ENCODE measurements at places on chromosomes 2 and 18. TPM values are rescaled to one million over a fixed set of nuclear protein-coding genes. Genes with fewer than 3 reads are reported as not detected.

Gene KANSL3
- total RNA-seq: 38.7 TPM

Gene MARCO
- 1.1 TPM for total RNA-seq

Gene ATP6V1B1
- 1.6 TPM for total RNA-seq

Gene EPAS1
- total RNA-seq: 221 TPM

Gene SCLY
- 29.1 TPM for total RNA-seq

Gene PFN4
- total RNA-seq: 0.35 TPM

Gene MYO5B
- 63.1 TPM for total RNA-seq

Gene GPR55
- 0.37 TPM for total RNA-seq

Gene CDK5R2
- 0.14 TPM for total RNA-seq

Gene MSTN
- total RNA-seq: 0.23 TPM

Gene AQP12A
- total RNA-seq: not detected

Gene PROKR1
- total RNA-seq: not detected

Gene RNF125
- total RNA-seq: 6.1 TPM

Gene STAMBP
- total RNA-seq: 49.0 TPM

Gene TIMM21
- 21.6 TPM for total RNA-seq

DNA sequence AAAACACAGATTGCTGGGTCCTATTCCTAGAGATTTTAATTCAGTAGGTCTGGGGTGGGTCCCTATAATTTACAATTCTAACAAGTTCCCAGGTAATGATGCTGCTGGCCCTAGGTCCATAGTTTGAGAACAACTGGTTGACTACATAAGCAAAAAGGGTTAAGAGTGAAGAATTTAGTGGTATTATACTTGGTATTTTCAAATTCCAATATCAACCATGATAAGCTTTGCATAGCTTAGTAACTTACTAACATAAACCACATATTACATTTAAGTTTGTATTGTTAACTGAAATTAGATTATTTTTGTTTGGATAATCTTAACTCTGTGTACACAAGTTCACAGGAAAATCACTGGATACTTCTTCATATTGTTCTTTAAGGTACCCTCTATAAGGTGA is 862.9 kb upstream of the ACVR2A start:
- DNase-seq: no peak

- DNase-seq: peak; percentile 68
Observed at GRCh38 chr2:11669454-11670291, at the start of gene NTSR2. NTSR2 (minus strand) TSS chr2:11670195; CDS start chr2:11670129, 66 bp downstream.

DNA sequence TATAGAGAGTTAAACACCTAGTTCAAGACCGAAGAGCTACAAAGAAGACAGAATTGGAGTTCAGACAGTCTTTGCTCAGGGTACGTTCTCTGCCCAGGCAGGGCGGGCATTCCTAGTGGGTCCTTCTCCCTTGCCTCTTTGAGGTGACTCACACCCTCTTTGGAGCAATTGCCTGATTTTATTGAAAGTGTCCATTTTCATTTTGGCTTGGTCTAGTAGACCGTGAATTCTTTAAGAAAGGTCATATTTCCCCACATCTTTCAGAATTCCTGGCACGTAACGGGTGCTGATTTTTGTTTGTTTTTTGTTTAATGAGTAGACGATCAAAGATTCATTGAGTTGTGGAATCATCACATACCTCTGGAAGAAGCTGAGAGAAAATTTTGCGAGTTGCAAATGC is 871.5 kb downstream of the RNF144A start:
- DNase-seq: no peak

- DNase-seq: peak; percentile 48
Observed at GRCh38 chr18:44679914-44680272, 795 bp upstream of the SETBP1 start.

GRCh38 chr18:8469544-8470130 is 139.6 kb upstream of the RAB12 start:
- DNase-seq: no peak

DNA sequence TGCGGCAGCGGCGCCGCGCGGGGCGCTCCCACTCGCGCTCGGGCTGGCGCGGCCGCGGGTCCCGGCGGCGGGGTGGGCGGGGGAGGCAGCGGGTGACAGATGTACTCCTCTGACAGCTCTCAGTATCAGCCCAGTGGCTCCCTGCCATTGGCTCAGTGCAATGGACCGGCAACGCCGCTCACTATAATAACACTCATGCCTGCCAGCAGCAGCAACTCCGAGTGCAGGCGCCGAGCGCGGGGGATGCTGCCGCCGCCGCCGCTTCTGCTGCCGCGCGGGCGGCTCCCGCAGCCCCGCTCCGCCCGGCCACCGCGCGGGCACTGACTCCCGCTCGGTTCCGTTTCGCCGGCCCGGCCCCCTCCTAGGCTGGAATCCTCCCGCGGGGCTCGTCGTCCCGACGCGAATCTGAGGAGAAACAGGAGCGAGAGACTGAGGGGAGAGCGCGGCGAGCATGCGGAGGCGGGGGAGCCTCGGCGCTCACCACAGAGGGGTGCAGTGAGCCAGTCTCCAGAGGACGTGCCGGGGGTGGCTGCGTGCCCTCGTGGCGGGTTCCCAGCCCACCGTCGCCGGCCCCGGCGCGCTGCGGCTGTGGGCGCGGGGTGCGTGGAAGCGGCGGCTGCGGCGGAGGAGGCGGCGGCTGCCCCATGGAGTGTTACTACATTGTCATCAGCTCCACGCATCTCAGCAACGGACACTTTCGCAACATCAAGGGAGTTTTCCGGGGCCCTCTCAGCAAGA is at the start of gene ZNF804A:
TSS of gene ZNF804A (plus strand) at position 214 of the 738 bp plus-strand sequence. CDS start at position 645, 431 bp downstream.
- peak; percentile 22 for DNase-seq

DNA sequence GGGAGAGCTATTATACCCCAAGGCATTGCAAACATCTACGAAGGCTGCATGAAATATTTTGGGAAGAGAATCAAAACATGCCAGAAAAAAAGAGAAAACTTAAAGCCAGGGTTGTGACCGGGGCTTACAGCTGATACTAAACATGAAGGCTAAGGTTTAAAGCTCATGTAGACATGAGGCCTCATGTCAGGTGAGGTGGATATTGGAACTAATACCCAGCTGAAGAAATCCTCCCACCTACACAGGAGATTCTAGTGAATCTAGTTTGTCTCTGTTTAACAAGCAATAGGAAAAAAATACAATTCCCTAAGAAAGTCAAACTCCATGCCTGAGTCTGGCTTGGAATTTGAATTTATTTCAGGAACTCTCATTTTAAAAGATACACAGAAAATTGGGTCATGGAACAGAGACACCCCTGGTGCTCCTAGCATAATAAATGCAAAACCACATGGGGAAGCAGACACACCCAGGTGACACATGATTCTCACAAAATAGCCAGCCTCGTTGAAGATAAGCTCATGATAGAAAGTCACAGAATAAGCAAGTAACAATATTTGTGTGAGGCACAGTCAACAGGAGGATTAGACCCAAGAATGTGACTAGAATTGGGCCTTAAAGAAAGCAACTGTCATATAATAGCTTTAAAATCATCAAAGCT is 42.2 kb downstream of the UPP2 start:
- DNase-seq: no peak

DNA sequence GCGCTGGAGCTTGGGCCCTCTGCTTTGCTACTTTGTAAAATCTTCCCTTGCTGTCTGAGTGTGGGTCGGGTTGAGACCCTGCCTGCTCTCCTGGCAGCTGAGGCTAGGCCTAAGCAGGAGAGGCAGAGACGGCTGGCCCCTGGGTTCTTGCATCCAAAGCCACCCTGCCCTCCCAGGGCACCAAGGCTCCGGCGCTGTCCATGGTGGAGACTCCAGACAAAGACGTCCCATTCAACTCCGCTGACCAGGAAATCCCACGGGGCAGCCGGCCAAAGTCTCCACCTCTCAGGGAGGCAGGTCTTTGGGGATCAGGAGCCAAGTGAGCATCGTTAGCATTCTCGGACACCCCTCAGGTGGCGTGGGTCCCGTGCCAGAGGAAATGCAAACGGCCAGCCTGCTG is 2.6 kb upstream of the PRLH start:
- DNase-seq: peak; percentile 47

DNA sequence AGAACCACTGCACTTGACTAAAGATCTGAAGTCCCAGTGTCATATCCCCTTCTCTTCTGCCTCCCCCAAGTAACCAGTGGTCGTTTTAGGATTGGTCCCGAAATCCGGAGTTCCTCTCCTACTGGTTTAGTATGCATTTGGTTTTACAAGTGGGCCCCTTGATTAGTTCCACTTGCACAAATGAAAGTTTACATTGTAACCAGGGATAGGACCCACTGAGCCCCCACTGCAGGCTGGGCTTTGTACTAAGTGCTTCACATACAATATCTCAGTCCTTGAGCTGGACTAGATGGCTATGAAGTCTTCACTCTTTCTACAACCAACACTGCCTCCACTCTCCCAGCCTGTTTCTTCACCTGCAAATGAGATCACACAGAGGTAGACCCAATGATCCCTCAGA is 50.4 kb downstream of the CYRIA start:
- no peak for DNase-seq

DNA sequence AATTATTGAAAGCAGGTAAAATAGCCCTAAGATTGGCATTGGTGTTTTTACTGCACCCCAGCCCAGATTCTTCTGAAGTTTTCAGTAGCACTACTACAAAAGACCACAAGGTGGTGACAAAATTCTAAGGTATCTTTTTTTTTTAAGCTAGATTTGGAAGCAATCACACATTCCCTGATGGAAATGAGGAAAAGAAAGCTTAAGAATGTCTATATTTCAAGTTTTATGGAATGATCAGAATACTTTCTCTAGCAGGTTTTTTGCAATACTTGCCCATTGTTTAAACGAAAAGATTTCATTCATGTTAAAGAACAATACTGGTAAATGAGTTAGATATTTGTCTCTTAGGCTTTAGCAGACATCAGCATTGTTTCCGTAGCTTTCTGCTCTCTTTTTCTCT is 32.1 kb upstream of the ZNF638 start:
- no peak for DNase-seq

DNA sequence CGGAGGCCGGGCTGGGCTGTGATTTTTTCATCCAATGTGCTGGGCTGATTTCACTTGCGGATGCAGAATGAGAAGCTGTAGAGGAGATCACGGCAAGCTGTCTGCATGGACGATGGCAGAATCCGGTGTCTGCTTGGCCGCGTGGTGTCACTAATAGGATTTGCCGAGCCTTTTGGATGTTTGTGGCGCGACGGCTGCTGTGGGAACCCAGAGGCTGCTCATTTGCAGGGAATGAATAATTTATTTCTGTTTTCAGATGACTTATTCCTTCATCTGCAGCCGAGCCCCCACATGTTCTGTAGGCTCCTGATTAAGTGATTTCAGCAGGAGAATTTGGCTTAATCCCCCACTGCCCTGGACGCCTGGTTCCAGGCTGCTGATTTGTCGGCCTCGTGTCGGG is 62.6 kb downstream of the ODC1 start:
- no peak for DNase-seq

GRCh38 chr2:71067567-71068217 is 756 bp upstream of the NAGK start:
- no peak for DNase-seq

GRCh38 chr2:88057437-88057844 is 1.9 kb upstream of the KRCC1 start:
- DNase-seq: no peak

GRCh38 chr18:9333441-9334328 is 888 bp upstream of the TWSG1 start:
- DNase-seq: no peak

GRCh38 chr18:2794159-2794558 is 52.6 kb upstream of the EMILIN2 start:
- DNase-seq: no peak

GRCh38 chr2:155043097-155043496 is 344.6 kb downstream of the KCNJ3 start:
- no peak for DNase-seq

DNA sequence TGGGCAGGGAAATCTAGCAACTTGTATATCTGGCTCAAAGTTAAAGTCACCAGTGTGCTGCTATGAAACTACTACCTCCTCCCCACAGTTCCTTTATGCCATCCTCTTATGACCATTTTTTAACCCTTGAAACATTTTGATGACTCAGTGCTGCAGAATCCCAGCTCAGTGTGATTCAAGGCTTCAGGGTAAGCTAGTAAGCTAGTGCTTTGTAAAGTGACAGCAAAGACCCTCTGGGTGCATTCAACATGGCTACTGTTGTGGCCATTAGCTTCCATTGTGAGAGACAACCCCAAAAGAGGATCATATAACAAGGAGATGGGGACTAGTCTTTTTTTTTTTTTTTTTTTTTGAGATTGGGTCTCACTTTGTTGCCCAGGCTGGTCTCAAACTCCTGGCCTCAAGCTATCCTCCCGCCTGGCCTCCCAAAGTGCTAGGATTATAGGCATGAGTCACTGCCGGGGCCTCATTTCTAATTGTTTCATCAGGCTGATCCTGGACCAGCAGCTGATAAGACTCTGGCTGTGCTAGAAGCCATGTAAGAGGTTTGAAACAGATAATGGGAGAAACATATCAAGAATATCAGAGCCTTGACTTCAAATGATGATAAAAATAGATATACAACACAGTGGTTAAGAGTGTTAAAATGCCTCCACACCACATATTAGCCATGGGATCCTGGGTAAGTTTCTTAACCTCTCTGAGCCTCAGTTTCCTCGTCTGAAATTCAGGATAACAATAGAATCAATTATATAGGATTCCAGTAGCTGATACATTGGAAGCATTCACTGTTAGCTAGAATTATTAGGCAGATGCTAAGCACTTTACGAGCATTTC is 65.7 kb upstream of the RTN4 start:
- no peak for DNase-seq

DNA sequence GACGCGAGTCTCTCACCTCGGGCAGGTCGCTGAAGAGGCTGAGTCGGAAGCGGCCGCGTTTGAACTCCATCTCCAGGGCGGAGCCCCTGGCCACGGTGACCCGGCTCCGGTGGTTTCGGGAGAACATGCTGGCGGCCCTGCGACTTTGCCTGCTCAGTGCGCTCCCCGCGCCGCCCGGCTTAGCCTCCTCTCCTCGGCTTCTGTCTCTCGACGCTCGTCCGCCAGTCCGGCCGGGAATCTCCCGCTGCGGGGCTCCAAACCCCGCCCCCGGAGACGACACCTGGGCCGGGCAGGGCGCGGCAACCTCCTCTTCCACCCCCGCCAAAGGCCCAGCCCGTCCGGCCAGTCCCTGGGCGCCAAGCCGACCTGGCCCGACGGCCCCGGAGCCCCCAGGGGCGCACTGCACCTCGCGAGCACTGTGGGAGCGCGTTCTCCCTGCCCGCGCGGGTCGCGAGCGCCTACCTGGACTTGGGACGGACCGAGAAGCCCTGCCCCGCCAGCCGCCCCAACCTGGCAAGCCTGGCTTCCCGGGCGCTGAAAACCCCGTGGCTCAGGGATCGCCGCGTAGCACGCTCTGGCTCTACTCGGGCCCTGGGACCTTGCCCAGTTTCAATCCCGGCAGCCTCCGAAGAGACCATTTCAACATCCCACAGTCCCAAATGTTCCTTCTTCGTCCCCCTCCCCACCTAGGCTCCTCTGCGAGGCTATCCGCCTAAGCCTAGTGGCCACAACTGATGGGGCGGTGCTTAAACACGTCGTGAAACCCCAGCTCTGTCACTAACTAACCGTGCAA is at the start of gene RTKN:
TSS of gene RTKN (minus strand) at position 248 of the 793 bp plus-strand sequence. CDS start at position 127, 121 bp downstream.
- peak; percentile 60 for DNase-seq

DNA sequence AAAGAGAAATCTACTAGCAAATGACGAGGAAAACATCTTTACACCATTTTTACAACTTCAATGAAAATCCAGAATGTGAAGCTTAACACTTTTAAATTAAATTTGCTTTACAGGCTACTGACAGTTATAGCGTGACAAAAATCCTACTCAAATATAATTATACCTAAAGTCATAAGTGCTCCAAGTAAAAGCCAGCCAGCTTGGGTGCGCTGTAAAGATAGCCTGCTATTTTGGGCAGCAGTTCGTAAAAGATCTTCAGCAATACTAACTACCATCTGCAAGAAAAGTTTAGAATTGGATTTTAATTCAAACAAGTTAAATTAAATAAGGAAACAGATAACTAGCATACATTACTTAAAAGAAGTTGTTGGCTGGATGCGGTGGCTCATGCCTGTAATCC is 22.4 kb downstream of the HEATR5B start:
- DNase-seq: no peak

- DNase-seq: no peak
Observed at GRCh38 chr2:98604547-98604946, 3.8 kb downstream of the COA5 start.

Data from mucosa of gallbladder (tissue), 1 donor.